ENCODE measurements at places on chromosomes 5 and 9.

DNA sequence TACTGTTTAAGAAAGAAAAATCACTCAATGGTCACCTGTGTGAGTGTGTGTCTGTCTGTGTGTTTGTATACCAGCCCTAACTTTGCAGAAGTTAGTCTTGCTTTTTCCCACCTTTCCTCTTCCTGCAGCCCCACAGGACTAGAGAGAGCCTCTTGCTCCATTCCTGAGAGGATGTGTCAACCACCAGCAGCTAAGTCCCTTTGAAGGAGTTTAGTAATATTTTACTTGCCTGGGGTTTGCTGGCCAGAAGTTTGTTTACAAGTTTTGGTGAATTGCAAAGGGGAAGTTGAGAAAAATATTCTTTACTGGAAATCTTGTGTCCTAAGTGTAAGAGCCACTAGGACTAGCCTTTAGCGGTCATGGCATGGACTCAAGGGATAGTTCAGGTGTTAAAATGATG is 316.2 kb downstream of the BRINP1 start:
- DNase-seq: no peak

DNA sequence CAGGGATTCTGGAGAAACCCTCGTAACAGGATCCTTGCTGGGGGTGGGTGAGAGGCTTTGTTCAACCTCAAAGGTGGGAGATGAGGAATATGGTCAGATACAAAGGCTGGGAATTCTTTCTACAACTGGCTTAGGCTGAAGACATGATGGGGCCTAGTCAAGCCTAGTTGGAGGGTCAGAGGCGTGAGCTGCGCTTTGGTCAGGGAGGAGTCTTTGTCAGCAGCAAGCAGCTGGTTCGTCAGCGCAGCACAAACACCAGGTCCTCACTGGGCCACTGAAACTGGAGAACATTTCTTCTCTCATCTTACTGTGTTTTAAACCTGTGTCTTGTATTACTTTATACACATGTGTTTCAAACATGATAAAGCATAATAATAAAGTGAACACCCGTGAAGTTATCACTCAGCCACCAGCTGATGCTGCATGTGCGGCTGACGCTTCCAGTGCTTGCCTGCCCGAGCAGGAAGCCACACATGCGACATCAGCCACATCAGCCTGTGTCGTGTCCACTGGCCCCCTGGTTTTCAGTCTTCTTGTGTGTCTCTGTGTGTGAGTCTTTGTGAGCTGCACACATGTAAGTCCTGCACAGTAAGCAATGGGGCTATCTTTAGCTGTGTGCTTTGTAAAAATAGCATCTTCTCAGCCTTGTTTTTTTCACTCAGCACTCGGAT is 81.5 kb downstream of the WNK2 start:
- no peak for DNase-seq

DNA sequence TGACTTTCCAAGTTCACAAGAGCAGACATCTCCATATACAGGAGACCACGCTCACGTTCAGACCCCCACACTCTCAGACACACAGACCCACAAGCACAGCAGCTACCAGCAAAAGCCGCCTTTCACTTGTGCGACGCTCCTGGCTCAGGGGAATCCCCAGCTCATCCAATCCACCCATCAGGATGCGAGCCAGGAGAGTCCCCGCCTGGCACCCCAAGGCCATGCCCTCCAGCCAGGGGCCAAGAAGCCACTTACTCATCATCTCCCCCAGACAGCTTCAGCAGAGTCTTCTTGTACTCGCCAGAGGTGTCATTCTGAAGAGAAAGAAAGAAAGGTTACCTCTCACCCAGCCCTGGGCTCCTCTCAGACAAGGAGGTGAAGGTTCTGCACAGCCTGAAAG is 29.7 kb downstream of the ANXA6 start:
- no peak for DNase-seq

- no peak for DNase-seq
Measured at GRCh38 chr5:126122942-126123341, 300.3 kb upstream of the GRAMD2B start.

GRCh38 chr5:145520335-145520734 is 314.8 kb downstream of the PRELID2 start:
- no peak for DNase-seq

GRCh38 chr5:153402550-153402949 is 87.9 kb upstream of the GRIA1 start:
- no peak for DNase-seq

GRCh38 chr9:12538842-12539579 is 154.2 kb upstream of the TYRP1 start:
- no peak for DNase-seq

- no peak for DNase-seq
Measured at GRCh38 chr9:19533373-19533772, 124.6 kb downstream of the ACER2 start.

- no peak for DNase-seq
Measured at GRCh38 chr5:33934176-33934575, 2.0 kb upstream of the RXFP3 start.

DNA sequence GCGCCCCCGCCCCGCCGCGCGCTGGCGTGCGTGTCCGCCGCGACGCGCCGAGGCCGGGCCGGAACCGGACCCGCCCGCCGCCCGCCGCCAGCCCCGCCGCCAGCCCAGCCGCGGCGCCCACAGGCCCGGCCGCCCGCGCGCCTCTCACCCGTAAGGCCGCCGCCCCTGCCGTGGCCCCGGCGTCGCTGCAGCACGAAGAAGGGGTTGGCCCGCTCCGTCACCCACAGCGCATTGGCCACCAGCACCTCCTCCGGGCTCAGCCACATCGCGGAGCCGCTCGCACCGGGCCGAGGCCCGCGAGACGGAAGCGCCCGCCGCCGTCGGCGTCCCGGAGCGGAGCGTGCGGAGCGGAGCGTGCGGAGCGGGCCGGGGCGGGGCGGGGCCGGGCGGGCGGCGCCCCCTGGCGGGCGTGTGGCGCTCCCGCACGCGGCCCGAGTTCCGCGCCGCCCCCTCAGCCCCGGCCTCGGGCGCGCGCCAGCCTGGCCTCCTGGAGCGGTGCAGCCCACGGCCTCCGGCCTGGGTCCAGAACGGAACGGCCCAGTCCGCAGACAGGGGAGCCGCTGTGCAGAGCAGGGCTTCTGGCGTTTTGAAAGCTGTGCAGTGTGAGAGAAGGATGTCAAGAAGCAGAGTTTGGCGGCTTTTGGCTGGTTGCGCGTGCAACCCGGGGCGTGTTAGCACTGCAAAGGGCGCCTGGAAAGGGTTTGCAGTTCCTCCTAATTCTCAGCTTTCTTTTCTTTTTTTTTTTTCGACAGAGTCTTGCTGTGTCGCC is at the start of gene TBC1D9B:
TBC1D9B (minus strand) TSS at position 342 of the 769 bp plus-strand sequence; CDS start at position 266, 76 bp downstream.
- peak; percentile 80 for DNase-seq

DNA sequence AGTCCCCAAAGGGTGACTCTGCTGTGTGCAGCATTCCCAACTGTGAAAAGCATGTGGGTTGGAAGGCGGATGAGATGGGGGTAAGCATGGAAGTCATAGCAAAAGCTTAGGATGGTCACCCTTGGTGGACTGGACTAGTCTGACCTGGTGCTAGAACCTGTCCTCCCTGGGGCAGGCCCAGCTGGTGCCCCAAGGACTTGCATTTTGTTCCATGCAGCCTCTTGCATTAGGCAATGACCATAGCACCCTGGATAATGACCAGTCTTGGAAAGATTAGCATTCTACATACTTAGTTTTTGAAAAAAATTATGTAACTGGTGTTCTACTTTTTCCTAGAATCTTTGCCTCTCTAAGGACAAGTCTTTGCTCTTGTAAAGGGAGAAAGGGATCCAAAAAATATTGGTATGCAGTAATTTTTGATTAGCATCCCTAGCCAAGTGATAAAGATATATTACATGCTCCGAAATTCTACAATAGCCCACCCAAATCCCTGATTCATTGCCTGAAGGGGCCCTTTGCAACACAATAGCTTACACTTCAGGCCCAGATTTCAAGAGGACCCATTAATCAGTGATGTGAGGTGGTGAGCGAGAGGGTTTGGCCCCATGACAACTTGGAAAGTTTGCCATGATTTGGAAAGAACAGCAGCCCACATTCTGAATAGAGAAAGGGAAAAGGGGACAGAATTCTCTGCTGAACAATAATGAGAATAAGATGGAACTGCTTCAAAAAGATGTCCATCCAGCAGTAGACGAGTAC is 93.3 kb upstream of the CD180 start:
- DNase-seq: peak; percentile 75

DNA sequence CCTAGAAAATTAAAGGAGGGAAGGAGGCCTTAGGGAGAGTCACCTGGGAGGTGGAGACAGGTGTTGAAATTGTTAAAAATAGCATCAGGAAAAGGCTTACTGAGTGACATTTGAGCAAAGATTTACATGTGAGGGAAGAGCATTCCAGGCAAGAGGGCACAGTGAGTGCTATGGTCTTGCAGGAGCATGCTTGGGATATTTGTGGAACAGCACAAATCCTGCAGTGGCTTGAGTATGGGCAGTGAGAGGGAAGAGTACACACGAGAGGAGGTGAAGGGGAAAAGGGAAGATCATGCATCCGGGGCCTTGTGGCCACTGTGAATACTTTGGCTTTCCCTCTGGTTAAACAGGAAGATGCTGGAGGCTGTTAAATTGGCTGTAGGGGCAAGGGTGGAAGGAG is 36.6 kb downstream of the ACER2 start:
- no peak for DNase-seq

- DNase-seq: no peak
Measured at GRCh38 chr9:38229504-38230155, 160.6 kb upstream of the SHB start.

- DNase-seq: no peak
Measured at GRCh38 chr9:72856972-72857623, 95.8 kb downstream of the ALDH1A1 start.

- no peak for DNase-seq
Measured at GRCh38 chr5:109281136-109281690, 128.6 kb downstream of the PJA2 start.

Measured in tibial artery (tissue), 4 donors.